ENCODE measurements at places on chromosomes 4 and X.

- DNase-seq, result peak; percentile 39
These were observed 136.0 kb downstream of the GUCY2F start for GRCh38 chrX:109345856-109346255.

GRCh38 chr4:75030649-75031235 is 97.8 kb downstream of the PARM1 start:
- no peak for DNase-seq

GRCh38 chr4:13535708-13536361 is 8.5 kb downstream of the NKX3-2 start:
- DNase-seq, result no peak

DNA sequence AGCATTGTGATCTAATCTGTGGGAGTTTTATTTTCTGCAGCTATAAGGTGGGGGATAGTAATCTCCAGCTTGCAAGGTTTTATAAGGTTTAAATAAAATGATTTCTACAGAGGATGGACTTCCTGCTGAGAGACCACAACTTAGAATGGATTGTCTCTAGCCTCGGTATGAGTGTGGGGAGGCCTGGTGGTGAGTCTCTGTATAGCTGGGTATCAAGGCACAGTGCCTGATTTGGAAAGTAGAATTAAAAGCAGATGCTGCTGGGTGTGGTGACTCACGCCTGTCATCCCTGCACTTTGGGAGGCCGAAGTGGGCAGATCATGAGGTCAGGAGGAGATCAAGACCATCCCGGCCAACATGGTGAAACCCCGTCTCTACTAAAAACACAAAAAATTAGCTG is 162.0 kb upstream of the GATB start:
- DNase-seq, result peak; percentile 20

GRCh38 chr4:153832720-153833287 is 43.9 kb upstream of the SFRP2 start:
- DNase-seq, result no peak

DNA sequence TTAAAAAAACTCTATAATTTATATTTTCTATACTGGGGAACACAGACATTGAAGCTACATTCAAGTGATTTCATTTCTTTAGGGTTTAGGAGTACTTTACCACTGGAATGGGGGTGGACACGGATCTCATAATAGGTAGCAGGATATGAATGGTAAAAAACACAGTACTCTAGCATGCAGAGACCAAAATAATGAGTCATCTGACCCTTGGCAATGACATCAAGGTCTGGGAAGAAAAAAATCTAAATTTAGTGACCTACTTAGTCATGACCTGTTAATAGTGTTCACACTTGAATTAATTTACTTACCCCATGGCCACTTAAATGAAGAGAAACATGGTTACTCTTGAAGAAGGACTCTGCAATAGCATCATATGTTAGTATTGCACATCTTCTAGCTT is 187.9 kb downstream of the EPHA5 start:
- DNase-seq, result peak; percentile 35

- no peak for DNase-seq
These were observed 141.6 kb upstream of the TENM3 start for GRCh38 chr4:182101618-182102017.

DNA sequence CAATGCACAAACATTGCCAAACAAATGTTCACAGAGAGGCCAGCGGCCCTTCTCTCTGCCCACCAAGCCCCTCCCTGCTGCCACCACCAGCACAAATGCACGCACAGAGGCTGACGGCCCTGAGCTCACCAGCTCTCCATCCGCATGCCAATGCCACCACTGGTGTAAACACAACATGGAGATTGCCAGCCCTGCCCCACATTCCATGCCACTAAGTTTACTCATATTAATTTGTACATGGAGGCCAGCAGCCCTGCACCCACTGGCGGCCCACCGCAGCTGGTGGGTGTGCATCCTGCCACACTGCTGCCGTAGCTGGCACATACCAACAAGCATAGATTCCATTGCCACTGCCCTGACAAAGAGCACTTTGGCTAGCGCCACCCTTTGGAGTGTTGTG is 124.0 kb downstream of the CYLC1 start:
- no peak for DNase-seq

- DNase-seq, result no peak
These were observed 98.0 kb upstream of the STIM2 start for GRCh38 chr4:26762650-26763049.

DNA sequence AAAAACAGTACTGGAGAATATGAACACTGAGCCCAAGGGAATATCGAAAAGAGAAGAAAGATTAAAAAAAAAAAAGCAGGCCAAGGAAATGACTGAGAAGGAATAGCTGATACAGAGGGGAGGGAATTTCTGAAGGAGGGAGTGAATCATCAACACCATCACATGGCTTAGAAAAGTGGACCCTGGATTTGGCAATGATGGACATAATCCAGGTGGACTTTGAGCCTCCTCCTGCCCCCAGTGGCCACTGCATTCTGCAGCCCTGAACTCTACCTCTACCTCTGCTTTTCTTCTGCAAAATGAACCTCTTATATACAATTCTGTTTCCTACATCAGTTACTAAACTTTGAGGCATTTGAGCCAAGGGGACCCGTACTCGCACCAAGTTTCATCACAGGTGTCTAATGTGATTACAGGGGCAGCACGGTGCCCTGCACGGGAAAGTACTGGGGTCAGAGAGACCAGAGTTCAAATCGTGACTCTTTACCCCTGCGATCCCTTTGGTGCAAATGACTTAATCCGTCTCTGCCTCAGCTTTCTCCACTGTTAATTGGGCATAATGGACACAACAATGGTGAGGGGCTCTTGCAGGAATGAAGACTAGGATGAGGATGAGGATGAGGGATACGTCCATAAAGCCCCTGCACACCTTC is 1.1 kb downstream of the OCIAD2 start:
- DNase-seq, result peak; percentile 38

DNA sequence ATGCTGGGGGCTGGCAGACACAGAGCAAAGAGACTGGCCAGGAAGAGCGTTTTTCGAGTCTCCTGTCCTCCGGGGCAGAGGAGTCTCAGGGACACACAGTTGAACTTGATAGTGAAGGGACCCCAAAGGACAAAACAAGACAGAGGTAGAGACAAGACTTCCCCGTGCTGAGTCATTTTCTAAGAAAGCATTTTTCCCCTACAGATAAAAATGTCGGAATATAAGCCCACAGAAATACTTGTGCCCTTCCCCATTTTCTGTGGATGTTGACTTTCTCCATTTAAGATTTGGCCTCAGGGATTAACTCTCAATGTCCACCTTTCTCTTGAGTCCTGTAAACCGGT is 523 bp upstream of the BTK start:
- no peak for DNase-seq

DNA sequence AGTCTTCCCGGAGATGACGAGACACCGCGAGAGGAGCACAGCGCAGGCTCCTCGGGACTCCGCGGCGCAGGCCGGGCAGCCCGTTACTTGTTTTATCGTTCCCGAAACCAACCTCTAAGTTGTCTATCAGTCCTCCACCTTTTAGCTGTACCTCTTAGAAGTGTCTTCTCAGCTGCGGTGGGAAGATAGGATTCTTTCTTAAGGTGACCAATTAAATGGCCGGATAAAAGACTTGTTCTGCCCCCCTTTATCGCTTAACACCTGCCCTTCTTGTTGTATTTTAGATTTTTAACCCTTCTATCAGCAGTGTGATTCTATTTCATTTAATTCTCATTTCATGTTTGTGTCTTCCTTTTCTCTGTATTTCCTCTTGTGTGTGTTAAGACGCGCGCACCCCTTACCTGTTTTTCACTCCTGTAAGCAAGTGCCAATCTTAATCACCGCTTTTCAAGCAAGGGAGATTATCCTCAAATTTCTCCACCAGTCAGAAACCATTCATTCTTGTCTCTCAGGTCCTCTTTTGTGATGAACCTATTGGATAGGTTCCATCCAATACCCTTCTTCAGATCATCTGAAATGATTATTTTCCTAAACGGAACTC is at the start of gene SLC9B2:
SLC9B2 (minus strand) TSS at position 15 of the 601 bp plus-strand sequence. CDS start 9,211 bp downstream, outside the sequence.
- DNase-seq, result no peak

DNA sequence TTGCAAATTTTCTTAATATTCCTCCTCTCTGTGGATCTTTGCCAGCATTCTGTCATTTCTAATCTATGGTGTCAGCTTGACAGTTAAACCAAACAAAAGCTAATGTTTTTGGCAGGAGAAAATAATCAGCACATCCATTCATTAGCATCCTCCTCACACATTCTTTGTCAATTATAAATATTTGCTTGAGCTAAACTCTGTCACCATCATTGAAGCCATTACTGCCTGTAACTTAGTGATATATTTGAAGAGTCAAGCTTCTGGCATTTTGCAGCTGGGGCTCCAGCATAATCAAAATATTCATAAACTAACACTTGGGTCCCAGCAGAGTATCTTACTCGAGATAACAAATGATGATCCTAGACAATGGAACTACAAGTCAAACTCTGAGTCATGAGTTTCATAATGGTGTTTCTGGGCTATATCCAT is 126.1 kb downstream of the EIF4E start:
- no peak for DNase-seq

DNA sequence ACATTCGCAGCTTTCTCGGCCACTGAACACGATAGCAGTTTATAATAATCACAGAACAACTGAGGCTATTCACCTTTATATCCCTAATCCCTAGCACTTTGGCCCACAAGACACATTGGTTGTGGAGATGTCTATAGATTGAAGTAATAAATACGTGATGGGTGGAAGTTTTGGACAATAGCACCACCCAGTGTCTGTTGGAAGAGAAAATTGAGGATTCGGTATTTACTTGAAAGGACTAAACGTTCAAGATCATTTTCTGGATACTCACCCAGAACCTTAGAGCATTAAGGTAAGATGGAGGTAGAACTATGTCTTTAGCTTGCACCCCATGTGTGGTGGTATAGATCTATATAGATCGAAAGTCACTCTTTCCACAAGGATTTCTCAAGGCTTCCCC is 787 bp upstream of the TMSB15A start:
- DNase-seq, result peak; percentile 24

GRCh38 chrX:124534536-124534935 is 188.2 kb downstream of the SH2D1A start:
- no peak for DNase-seq

- DNase-seq, result no peak
These were observed 212.6 kb upstream of the RASGEF1B start for GRCh38 chr4:81684352-81684751.

- DNase-seq, result peak; percentile 43
These were observed 31.8 kb upstream of the IQSEC2 start for GRCh38 chrX:53312946-53313727.

- DNase-seq, result no peak
These were observed 14.6 kb downstream of the NDUFB11 start for GRCh38 chrX:47129899-47130358.

DNA sequence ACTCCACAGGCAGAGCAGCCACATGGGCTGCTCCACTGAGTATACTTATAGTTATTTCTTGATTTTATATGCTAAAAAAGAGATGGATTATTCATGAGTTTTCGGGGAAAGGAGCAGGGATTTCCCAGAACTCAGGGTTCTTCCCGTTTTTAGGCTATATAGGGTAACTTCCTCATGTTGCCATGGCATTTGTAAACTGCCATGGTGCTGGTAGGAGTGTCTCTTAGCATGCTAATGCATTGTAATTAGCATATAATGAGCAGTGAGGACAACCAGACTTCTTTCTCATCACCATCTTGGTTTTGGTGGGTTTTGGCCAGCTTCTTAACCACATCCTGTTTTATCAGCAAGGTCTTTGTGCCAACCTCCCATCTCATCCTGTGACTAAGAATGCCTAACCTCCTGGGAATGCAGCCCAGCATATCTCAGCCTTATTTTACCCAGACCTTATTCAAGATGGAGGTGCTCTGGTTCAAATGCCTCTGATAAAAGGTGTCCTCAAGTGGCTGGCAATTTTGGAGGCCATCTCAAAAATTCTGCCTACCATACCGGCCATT is 213.0 kb upstream of the VEGFC start:
- DNase-seq, result peak; percentile 86

GRCh38 chr4:93776386-93777080 is 52.0 kb upstream of the ATOH1 start:
- DNase-seq, result peak; percentile 45

GRCh38 chr4:85600501-85600900 is 125.6 kb downstream of the ARHGAP24 start:
- DNase-seq, result peak; percentile 17

- DNase-seq, result no peak
These were observed 165.9 kb downstream of the PCDH10 start for GRCh38 chr4:133314991-133315390.

GRCh38 chr4:101158134-101158482 is 189.2 kb downstream of the PPP3CA start:
- peak; percentile 39 for DNase-seq

GRCh38 chrX:39756086-39756883 is 341.5 kb downstream of the BCOR start:
- DNase-seq, result no peak

GRCh38 chr4:187124331-187124730 is 400.7 kb upstream of the FAT1 start:
- DNase-seq, result no peak
